Bronchial epithelial cell (primary cell): ENCODE measurements at places on chromosomes 1 and 21. TPM values are rescaled to one million over a fixed set of nuclear protein-coding genes. Genes with fewer than 3 reads are reported as not detected.

- DNase-seq = peak; percentile 17
These were observed 74.2 kb downstream of the KIRREL1 start for GRCh38 chr1:158067662-158068061.

DNA sequence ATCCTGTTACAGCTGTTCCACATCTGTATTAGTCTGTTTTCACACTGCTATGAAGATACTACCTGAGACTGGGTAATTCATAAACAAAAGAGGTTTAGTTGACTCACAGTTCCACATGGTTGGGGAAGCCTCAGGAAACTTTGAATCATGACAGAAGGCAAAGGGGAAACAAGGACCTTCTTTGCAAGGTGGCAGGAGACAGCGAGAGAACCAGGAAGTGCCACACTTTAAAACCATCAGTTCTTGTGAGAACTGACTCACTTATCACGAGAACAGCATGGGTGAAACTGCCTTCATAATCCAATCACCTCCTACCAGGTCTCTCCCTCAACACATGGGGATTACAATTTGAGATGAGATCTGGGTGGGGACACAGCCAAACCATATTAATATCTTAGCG lies 110.3 kb upstream of the TRABD2B start:
- peak; percentile 13 for DNase-seq

- DNase-seq = no peak
These were observed 20.8 kb upstream of the ECE1 start for GRCh38 chr1:21311016-21311415.

GRCh38 chr1:158013840-158014730 lies 20.6 kb downstream of the KIRREL1 start:
- DNase-seq = no peak

PDZK1 gene
- under 0.01 and 0.26 TPM in 2 replicates for total RNA-seq

DNA sequence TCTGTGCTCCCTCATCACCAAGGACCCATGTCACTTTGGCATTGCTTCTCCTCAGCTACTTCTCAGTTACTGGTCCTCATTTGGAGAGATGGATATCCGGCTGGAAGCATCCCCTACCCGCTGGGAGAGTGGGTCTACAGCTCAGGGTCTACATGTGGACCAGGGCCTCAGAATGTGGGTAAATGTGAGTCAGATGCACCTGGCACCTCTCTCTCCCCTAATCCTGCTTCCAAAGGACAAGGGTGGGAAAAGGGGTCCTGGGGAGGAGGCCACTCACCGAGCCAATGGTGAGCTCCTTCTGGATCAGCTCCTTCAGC lies 908 bp downstream of the S100A6 start:
- no peak for DNase-seq

DNA sequence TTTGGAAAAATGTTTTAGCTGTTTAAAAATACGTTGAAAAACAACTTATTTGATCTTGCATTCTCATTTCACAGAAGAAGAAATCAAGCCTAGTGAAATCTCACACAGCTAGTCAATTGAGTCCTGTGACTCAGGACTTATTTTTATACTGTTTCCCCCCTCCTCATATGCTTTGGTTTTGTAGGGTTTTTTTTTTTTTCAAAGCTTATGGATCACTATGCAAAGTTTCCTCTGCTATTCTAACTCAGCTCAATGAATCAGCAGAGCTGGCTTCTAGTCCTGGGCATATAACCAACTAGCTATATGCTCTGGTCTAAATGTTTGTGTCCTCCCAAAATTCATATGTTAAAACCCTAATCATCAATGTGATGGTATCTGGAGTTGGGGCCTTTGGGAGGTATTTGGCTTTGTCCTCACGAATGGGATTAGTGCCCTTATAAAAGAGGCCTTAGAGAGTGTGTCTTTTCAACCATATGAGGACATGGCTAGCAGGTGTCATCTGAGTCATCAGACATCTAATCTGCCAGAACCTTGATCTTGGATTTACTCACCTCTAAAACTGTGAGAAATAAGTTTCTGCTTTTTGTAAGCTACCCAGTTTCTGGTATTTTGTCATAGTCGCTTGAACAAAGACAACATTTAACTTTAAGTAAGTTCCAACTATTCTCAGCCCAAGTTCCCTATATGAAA lies 317.2 kb upstream of the C1orf87 start:
- DNase-seq = no peak

DNA sequence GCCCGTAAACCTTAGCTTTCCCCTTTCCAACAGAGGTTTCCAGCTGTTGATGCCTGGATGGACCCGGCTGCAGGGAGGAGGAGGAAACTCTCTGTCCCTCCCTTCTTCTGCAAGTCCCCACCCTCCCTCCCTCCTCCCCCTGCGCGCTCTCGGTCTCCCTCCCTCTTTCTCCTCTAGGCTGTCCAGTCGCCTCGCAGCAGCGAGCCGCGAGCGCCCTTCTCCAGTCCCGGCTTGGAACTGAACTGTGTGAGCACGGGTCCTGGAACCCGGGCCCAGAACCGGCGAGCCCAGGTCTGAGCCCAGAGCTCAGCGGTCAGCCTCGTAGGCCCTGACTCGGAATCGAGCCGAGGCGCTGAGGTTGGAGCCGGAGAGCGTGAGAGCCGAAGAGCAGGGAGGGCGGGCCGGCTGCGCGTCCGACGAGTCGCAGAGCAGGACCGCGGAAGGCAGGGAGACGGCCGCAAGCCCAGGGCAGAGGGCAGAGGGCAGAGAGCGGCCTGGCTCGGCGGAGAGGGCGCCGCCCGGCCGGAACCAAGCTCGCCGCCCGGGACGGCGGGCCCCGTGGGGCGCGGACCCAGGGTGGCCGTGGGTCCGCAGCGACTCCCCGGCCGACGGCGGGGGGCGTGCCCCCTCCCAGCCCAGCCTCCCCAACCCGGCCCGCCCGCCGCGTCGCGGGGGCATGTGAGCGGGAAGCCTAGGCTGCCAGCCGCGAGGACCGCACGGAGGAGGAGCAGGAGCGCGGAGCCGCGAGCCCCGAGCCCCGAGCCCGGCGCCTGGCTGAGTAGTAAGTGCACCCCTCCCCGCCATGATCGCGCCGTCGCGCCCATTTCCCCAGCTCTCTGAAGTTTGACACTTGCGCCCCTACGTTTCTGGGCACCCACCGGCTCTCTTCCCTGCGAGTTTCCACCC lies at the start of gene SOX13:
Gene SOX13 (plus strand): TSS at position 185 of the 906 bp plus-strand sequence. CDS start 39,801 bp downstream, outside the sequence.
- DNase-seq = peak; percentile 75

GRCh38 chr21:22806278-22806677 lies 1808.1 kb downstream of the NCAM2 start:
- DNase-seq = no peak
